ENCODE measurements at places on chromosomes 13 and 19.

DNA sequence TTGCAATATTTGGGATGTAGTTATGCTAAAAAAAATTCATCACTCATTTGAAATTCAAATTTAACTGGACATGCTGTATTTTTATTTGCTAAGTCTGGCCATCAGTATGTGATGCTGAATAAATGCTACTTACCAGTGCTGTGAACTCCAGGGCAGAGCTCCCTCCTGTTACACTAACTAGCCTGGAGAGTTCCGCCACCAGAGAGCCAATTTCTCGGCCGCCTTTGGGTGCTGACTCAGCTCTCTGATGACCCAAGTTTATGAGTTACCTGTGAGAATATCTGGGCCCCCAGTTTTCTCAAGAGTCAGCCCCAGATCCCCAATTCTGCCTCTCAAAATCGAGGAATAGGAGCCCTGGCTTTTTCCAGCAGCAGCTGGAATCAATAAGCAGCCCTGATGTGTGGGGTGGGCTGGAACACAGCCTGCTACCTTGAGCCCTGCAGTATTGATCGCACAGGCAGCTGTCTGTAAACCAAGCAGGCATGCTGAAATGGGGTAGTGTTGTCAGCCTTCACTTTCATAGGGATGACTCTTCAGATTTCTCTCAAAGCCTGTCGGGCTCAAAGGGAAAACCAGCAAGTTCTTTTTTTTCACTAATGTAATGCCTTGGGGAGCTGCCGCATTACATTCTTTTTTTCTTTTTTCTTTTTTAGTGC is 113.7 kb downstream of the DNAJC15 start:
- DNase-seq: no peak

- no peak for DNase-seq
Measured at GRCh38 chr19:17929056-17929455, 3.8 kb upstream of the CCDC124 start.

DNA sequence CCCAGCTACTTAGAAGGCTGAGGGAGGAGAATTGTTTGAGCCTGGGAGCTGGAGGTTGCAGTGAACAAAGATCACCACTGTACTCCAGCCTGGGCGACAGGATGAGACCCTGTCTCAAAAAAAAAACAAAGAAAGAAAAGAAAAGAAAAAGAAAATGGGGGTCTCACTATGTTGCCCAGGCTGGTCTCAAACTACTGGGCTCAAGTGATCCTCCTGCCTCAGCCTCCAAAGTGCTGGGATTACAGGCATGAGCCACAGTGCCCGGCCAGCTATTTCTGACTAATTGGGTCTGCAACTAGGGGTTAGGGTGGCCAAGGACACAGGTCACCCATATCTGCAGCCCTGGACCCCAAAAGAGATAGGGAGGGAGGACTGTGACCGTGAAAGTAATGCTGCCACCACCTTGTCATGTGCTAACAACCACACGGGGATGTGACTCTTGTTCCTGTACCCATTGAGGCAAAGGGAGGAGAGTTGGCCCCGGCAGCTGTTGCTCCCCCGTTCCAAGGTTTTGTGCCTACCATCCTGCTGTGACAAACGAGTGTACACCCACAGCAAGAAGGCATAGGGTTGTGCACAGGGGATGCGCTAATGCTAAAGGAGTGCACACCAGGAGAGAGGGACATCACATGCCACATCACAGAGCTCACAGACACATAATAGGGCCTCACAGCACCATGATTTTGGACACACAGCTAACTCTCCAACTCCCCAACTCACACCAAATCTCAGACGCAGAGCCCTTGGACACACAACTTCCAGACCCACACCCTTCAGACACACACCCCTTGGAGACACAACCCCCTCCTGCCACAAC is 619 bp downstream of the MEF2B start:
- no peak for DNase-seq

DNA sequence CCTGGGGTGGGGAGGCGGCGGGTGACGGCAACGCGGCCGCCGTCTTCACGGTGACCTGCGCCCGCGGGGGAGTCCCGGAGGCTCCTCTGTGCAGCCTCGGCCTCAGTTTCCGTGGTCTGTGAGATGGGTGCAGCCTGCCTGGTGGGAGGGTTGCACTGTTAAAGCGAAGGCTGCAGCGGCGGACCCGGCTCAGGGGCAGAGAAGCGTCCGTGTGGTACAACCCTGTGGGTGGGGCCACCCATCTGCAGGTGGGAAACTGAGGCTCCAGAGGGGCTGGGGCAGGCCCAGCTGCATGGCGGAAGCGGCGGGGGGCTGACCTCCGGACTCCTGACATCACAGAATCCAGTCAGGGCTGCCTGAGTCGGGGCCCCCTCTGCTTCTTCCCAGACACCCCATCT is 481 bp downstream of the FGF22 start:
- no peak for DNase-seq

- no peak for DNase-seq
Measured at GRCh38 chr19:9842834-9843625, 7.9 kb downstream of the PIN1 start.

DNA sequence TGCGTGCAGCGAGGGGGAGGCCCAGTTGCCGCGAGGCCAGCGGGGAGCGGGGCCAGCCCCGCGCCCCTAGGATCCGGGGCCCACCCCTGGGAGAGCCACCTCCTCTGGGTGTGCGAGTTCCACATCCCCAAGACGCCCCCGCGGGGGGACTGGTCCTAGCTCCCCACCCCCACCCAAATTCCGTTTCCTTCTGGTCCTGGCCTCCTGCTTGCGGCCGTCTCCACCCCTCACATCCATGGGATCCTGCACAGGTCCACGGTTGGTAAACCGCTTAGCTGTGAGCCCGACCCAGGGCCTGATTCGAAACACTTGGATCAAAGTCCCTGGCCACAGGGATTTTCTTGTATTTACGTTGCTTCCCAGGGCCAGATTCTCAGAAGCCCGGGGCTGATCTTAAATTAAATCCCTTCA is 324 bp upstream of the FBXO17 start:
- DNase-seq: no peak
